ENCODE measurements at places on chromosomes 11 and 22.

GRCh38 chr22:47781024-47781423 lies 1018.6 kb downstream of the TBC1D22A start:
- no peak for DNase-seq

DNA sequence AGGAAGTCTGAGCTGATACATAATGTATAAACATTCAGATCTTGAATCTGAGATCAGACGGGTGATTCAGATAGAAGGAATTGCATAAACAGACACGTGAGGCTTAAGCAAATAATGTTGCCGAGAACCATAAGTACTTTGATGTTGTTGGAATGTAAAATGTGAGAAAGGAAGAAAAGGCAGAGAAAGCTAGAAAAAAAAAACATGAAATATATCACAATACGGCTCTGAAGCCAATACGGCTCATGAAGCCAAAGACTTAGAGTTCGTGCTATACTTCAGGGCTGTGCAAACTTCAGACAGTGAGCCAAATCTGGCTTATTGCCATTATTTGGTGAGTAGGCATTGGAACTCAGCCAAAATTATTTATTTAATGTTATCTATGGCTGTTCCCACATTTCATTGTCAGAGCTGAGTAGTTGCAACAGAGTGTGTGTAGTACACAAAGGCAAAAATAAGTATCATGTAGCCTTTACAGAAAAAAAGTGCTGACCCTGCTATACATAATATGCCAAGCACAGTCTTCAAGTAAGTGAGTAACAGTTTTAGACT lies 673.3 kb downstream of the CNTN5 start:
- DNase-seq: no peak

DNA sequence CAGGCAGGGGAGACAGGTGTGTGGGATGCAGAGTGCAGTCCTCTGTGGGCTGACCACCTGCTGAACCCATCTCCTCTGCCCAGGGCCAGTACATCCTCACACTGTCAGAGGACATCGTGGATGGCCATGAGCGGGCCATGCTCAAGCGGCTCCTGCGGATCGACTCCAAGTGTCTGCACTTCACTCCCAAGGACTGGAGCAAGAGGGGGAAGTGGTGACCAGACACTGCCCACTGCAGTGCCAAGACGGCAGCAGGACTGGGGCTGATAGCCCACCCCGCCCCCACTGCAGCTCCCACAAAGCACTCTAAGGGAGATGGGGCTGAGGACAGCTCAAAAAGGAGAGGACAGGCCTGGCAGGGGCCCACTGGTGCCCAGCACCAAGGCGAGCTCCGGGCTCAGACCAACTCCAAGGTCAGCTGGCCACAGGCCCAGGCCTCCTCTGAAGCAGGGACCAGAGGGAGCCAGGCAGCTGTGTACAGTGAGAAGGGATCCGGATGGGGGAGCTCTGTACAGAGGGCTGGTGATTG lies 1.6 kb downstream of the RNASEH2C start:
- no peak for DNase-seq

DNA sequence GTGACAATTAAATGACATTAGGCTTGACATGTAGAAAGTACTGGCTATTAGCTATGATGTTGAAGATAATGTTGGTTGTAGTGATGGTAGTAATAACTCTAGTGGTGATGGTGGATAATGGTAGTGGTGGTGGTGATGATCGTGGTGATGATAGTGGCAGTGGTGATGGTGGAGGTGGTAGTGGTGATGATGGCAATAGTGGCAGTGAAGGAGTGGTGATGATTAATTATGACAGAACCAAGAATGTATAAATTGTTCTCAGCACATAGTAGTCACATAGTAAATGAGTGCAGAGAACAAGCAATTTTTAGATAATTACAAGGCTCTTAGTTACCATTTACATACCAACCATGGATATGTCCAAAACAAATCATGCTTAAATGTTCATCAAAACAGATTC lies 5.3 kb upstream of the CD44 start:
- no peak for DNase-seq

- no peak for DNase-seq
These were observed 395.7 kb downstream of the AASDHPPT start for GRCh38 chr11:106473089-106473722.

- DNase-seq: no peak
These were observed 925.1 kb upstream of the TENM4 start for GRCh38 chr11:80365980-80366379.

- peak; percentile 97 for DNase-seq
These were observed 800 bp downstream of the KCTD21 start for GRCh38 chr11:78187366-78188285.

DNA sequence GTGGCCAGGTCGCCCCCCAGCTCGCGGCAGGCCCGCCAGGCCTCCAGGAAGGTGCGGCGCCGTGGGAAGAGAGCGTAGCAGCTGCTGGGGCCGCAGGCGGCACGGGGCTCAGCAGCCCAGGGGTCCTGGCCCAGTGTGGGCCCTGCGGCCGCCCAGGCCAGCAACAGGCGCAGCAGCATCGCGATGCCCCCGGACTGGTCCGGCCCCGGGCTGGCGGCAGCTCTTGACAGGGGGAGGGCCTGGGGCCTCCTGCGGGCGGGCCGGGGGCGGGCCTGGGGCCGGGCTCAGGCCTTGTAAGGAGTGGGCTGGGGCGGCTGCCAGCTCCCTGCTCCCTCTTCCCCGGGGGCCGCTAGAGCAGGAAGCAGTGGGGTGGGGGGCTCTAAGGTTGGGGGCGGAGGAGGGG lies at the start of gene CD248:
Gene CD248 (minus strand): TSS at position 196 of the 403 bp plus-strand sequence. CDS start 17 bp downstream, at position 179.
- no peak for DNase-seq

- DNase-seq: no peak
These were observed 66.6 kb upstream of the B3GAT1 start for GRCh38 chr11:134478611-134479010.

DNA sequence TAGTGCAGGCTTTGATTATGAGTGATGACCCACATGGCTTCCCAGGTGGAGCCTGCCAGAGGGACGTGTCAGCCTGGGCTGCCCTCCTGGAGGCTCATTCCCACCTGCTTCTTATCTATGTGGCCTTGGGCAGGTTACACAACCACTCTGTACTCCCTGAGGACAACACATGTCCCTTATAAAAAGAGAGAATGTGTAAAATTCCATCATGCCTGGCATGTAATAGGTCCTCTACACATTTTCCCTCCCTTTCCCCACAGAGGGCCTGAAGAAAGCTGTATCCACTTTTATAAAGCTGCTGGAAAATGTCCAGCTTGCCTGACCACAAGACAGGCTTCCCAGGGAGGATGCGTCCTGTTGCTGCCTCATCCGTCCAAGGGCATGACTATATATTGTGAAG lies 55.0 kb upstream of the VSTM5 start:
- DNase-seq: no peak

DNA sequence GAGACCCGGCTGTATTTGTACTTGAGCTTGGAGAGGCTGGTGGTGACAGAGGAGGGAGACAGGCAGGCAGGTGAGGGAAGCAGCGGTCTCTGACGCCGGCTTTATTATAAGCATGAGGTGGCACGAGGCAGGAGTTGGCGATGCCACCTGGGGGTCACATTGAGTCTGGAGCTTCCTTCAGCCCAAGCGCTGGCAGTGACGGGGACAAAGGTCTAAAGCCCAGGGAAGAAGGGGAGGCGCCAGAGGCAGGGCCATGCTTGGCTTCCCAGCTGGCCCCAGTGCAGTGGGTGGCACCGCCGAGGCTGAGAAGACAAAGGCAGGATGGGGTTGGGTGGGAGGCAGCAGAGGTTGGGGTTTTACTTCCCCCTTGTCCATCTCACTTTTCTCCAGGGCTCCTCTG lies 4.5 kb downstream of the FXYD2 start:
- DNase-seq: no peak
